Motor neuron (in vitro differentiated cells): ENCODE measurements at places on chromosomes 12 and 14. TPM values are rescaled to one million over a fixed set of nuclear protein-coding genes. Genes with fewer than 3 reads are reported as not detected.

- ATAC-seq, result no peak
Observed at GRCh38 chr12:87901457-87901856, 127.7 kb downstream of the C12orf50 start.

GRCh38 chr12:40769846-40770245 is 77.6 kb downstream of the CNTN1 start:
- no peak for ATAC-seq

- ATAC-seq, result peak; percentile 19
Observed at GRCh38 chr12:123363740-123364531, 711 bp downstream of the SBNO1 start.

- no peak for ATAC-seq
Observed at GRCh38 chr12:100959481-100959880, 164.9 kb downstream of the ANO4 start.

DNA sequence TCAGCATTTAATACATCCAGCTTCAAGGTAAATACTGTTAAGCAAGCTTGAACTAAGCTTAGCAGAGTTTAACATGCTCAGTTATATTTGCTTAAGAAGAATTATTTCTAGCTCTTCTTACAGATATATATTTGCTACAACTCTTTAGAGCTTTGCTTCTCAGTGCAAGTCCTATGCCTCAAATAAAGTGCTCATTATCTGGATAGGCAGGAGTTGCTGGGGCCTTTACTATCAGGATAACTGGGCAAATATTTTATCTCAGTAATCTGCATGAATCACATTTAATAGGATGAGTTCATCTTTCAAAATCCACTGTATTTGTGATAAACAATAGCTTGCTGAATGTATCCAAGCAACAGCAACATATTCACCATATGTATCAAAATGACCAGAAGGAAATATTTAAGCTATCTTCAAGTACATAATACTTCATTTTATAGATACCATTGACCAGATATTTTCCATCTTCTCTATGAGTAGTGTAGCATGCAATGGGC is 187.6 kb downstream of the NOVA1 start:
- no peak for ATAC-seq

- ATAC-seq, result no peak
Observed at GRCh38 chr12:13666806-13667205, 314.6 kb downstream of the GRIN2B start.

DNA sequence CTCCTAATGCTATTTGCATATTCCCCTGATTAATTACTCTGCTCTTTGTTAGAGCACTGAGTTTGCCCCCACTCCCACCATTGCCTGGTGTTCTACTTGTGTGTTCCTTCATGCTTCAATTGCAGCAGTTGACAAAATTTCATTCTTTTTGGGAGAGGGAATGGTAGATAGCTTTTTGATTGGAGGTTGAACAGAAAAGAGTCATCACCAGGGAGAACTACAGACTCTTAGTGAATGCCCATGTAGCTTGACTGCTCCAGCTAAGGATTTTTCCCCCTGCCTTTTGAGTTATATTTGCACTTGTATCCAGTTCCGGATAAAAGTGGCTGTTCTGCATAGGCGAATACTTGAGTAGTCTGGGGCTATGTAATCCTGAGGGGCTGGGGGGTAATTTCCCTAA is 183.9 kb downstream of the ETNK1 start:
- ATAC-seq, result no peak

- no peak for ATAC-seq
Observed at GRCh38 chr14:63604626-63605025, 37.0 kb downstream of the WDR89 start.

DNA sequence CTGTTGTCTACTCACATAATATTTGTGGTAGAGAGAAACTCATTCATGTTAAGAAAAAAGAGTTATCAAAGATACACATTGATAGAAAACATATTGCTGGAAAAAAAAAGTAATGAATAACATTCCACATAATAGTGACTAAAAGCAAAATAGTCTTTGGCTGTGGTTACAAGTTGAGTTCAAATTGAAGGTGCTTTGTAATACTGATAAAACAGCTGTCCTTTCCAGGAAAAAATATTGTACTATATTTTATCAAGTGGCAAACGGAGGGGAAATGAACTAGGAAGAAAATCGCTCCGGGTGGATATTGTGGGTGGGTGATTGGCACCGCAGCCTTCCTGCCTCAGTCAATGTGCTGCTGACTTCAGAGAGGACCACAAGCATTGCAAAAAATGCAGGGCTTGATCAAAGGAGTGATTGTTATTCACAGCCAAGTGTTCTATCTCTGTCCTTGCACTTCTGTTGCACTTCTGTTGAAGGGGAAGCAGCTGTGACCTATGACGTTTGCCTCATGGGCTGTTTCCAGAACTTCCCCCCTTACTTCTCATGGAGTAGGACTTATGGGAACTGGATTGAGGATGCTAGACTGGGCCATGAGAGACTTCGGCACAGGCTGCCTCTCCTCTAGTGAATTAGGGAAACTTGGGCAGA is 114.4 kb downstream of the VRK1 start:
- no peak for ATAC-seq

DNA sequence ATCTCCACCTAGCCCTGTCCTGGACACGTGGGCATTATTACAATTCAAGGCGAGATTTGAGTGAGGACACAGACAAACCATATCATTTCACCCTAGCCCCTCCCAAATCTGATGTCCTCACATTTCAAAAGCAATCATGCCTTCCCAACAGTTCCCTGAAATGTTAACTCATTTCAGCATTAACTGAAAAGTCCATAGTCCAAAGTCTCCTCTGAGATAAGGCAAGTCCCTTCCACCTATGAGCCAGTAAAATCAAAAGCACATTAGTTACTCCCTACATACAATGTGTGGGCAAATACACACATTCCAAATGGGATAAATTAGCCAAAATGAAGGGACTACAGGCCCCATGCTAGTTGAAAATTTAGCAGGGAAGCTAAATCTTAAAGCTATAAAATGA is 546.0 kb upstream of the LMO3 start:
- no peak for ATAC-seq

DNA sequence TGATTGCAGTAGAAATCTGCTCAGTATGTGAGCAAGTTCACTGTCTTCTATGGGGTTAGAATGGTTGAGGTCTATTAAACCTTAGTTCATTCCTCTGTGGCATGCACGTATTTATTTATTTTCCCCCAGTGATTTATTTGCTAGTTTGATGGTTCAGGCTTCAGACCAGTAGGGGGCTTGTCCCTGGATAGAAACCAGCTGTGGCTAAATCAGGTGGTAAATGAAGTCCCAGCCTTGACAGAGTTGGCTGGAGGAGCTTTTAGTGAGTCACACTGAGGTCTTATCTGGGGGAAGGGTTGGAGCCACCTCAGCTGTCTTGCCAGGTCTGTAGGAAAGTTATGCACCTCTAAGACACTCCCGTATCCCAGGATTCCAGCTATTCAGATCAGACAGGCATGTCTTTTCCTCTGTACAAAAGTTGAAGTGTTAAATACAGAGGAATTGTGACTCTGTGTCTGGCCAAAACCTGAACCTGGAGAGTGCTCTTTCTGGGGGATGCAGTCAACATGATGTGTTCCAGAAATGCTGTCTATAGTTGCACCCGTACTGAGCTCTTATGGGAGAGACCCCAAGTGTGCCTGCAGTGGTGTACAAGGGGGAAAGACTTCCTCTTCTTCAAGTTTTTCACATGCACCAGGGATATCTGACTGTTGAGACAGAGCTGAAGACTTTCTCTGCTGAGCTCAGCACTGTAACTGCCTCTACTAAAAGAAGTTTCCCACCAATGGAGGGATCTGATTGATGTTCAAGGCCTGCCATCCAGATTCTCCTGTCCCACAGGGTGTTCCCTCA is 1322.1 kb downstream of the TMEM121 start:
- ATAC-seq, result no peak

- no peak for ATAC-seq
Observed at GRCh38 chr12:26839512-26839911, 6.5 kb upstream of the ITPR2 start.

The C12orf54 gene
- total RNA-seq, result 4.9 and 9.3 TPM in 2 replicates

The POTEM gene
- total RNA-seq, result not detected in 2 replicates

The GUCY2C gene
- not detected in 2 replicates for total RNA-seq

The RPGRIP1 gene
- total RNA-seq, result 0.46 TPM in 1 of 2 replicates, not detected in the other

The AQP6 gene
- 0.19 and 1.2 TPM in 2 replicates for total RNA-seq

The FGD4 gene
- total RNA-seq, result 1.6 and 2.0 TPM in 2 replicates

The TSHR gene
- total RNA-seq, result 0.78 and 2.0 TPM in 2 replicates

The VASH1 gene
- 28.2 and 29.5 TPM in 2 replicates for total RNA-seq

The TESPA1 gene
- 0.13 and 0.14 TPM in 2 replicates for total RNA-seq

The GPRC5D gene
- total RNA-seq, result 0.88 TPM in 1 of 2 replicates, not detected in the other

The PMCH gene
- not detected in 2 replicates for total RNA-seq
